ENCODE measurements at places on chromosomes 4 and X. TPM values are rescaled to one million over a fixed set of nuclear protein-coding genes. Genes with fewer than 3 reads are reported as not detected.

Gene PPP2R2C
- 0.53 TPM for total RNA-seq

Gene EVC
- 5.1 TPM for total RNA-seq

Gene COQ2
- 23.3 TPM for total RNA-seq

Gene CXorf49
- total RNA-seq: not detected

Gene FABP2
- 102 TPM for total RNA-seq

Gene BLOC1S4
- 13.3 TPM for total RNA-seq

Gene SOWAHB
- 23.7 TPM for total RNA-seq

Gene IL2RG
- total RNA-seq: 98.7 TPM

Gene ATP1B4
- total RNA-seq: not detected

Gene FAM156A
- 15.8 TPM for total RNA-seq

Gene LINC00632
- 72.8 TPM for total RNA-seq

Gene HMX1
- not detected for total RNA-seq

Gene REPS2
- total RNA-seq: 24.4 TPM

Gene SLC9A7
- 0.95 TPM for total RNA-seq

Gene TKTL2
- not detected for total RNA-seq

Gene EVC2
- total RNA-seq: 0.82 TPM

Gene RBMX
- total RNA-seq: 105 TPM
